ENCODE measurements at places on chromosomes 7 and 10.

- no peak for DNase-seq
Measured at GRCh38 chr7:66747881-66748511, 7.5 kb downstream of the RABGEF1 start.

DNA sequence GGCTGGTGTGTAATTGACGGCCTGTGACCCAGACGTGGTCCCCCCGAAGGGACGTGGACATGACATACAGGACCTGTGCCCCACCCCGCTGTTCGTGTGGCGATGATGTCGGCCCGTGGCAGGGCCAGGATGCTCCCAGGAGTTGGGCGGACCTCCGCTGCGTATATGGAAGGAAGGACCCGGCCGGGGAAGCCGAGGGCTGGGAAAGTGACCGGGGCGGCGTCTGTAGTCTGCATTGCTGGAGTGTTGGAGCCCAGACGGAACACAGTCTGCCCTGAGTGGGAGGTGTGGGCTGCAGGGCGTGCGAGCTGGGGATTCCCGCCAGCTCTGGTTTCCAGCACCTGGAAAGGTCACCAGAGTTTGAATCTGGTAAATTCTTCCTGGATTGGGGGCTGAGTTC is 45.0 kb upstream of the FOXL3 start:
- no peak for DNase-seq

GRCh38 chr7:99108613-99109012 is 35.3 kb downstream of the SMURF1 start:
- DNase-seq, result no peak

DNA sequence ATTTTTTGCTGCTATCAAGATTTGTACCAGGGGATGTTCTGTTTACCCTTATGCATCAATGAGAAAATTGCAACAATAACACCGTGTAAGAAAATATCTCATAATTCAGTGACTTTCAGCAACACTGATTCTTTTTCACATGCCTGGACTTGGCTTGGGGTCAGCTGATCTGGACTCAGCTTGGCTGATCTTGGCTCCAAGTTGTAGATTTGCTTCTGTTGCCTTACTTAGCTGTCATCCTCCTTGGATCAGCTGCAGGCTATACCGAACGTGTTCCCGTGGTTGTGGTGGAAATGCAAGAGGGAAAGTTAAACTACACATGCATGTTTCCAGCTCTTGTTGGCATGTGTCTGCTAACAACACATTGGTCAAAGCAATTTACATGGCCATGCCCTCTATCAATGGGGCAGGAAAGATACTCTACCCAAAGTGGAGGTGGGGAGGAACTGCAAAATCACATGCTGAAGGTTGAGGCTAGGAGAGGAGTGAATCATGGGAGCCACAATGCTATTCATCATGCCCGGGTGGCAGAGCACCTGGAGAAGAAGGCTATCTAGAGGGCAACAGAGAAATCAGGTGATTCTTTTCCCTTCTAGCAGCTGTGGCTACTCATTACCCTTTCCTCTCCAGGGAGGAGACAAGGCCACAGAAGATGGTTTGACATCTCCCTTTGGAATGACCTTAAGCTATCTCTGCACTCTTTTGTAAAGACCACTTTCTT is 1276.3 kb upstream of the AUTS2 start:
- no peak for DNase-seq

DNA sequence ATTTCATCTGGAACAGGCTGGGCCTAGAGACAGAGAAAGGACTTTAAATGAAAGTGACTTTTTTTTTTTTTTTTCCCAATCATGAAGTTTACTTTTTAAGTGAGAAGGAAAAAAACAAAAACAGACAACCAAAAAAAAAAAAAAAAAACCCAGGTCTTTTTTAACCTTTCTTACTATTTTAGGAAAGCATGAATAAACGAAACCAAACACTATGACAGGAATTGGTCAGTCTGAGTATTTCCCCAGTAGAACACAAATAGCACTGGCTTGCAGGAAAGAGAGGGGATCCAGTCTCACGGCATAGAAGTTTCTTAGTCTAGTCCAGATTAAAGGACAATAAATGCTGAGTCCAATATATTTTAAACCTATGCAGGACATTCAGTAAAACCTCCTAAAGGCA is 180.5 kb upstream of the CCDC6 start:
- DNase-seq, result no peak

DNA sequence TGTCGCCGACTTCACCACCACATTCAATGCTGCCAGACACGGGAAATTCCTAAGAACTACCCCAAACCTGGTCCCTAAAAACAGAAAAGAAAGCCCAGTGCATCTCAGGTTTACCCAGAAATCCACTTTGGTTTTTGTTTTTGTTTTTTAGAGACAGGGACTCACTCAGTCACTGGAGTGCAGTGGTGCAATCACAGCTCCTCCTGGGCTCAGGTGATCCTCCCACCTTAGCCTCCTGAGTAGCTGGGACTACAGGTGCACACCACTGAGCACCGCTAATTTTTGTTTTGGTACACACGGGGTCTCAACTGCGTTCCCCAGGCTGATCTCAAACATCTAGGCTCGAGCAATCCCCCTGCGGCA is 22.8 kb downstream of the MAD1L1 start:
- no peak for DNase-seq

GRCh38 chr7:135077642-135078041 is 70.2 kb upstream of the TMEM140 start:
- no peak for DNase-seq
